Frontal cortex (tissue), 4 donors: ENCODE measurements at places on chromosomes 16 and 17.

- DNase-seq, result no peak
Observed at GRCh38 chr17:35898283-35899070, 18.3 kb upstream of the CCL5 start.

DNA sequence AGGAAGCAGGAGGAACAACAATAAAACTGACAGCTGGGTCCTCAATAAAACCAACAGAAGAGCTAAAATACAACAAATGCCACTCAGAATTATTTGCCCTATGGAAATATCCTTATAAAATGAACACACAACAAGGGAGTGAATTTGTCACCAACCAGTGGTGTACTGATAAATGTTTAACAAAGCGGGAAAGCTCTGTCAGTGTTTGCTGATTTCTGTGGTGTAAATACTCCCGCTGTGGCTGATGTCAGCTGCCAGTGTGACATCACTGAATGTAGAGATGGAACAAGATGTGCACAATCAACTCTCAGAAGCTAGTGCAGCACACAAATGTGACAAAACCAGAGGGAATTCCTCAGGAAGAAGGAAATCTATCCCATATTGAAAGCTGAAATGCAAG lies 51.9 kb downstream of the CDYL2 start:
- no peak for DNase-seq

DNA sequence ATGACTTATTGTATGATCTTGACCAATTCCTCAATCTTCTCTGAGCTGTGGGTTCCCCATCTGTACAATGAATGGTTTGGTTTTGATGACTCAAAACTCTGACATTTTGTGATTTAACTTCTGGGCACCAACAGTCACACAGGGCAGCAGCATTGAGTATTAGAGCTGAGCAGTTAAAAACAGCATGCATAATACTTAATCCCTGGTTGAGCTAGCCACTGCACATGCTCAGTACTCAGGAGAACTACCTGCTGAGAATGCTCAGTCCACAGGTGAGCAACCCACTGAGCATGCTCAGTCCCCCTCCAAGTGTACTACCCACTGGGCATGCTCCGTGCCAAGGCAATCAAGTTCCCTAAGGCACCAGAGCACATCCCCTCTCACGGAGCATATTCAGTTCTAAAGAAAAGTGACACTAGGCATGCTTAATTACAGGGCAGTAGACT lies 68.7 kb downstream of the AIPL1 start:
- DNase-seq, result no peak

DNA sequence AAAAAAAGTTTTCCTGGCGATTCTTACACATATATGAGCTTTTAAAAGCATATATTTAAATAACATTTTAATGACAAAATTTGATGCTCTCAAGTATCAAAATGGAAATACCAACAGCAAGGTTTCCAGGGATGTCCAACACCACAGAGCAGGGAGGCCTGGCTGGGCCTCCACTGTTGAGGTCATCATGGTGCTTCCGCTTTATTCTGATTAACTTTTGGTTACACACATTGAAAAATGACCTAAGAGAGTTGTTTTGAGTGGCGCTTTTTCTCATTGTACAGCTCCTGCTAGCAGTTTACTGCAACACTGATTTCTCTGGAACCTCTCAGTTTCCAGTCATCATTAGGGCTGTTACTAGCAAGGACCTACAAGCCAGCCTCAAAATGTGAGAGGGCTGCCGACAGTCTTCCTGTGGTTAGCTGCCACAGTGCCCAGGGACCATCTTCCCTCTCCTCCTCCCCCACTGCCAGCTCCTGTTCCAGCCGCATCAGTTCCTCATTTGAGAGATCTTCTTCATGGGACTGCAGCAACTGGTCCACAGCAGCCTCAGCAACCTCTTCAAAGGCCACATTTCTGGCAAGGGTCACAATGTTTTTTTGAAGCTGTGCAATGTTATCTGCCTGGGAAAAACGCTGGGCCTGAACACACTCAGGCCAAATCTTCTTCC lies 21.3 kb downstream of the DEF8 start:
- no peak for DNase-seq

DNA sequence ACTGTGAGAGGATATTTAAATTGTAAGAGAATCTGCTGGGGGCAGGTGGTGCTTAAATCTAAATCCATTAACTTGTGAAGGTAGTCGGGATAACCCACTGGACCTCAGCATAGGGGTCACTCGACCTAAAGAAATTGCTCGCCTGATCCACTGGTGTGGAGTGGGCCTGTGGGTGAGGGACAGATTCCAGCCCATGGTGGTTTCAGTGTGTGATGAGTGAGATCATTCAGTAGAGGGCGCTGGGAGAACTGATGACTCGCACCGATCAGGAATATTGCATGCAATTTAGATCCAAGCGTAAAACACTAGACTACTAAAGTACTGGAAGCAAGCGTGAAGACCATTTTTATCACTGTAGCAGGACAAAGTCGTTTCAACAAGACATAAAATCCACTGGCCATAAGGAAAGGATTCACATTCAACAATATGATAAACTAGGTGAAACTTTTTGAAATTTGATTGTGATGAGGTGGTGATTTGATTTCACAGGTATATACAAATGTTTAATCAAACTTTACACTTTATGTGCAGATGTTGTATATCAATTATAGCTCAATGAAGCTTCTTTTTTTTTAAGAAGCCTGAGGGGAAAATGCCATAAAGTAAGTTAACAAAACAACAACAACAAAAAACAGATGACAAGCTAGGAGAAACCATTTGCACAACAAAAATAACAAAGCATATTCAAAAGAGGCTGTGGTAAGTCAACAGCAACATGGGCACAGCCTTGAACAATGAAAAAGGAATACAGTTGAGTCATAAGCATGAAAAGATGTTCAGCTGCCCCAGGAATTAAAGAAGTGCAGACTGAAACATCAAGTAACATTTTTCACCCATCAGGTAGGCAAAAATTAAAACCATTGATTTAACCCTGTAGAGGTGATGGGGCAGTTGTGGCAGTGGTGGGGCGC lies 7.5 kb upstream of the TMEM170A start:
- DNase-seq, result peak; percentile 74

DNA sequence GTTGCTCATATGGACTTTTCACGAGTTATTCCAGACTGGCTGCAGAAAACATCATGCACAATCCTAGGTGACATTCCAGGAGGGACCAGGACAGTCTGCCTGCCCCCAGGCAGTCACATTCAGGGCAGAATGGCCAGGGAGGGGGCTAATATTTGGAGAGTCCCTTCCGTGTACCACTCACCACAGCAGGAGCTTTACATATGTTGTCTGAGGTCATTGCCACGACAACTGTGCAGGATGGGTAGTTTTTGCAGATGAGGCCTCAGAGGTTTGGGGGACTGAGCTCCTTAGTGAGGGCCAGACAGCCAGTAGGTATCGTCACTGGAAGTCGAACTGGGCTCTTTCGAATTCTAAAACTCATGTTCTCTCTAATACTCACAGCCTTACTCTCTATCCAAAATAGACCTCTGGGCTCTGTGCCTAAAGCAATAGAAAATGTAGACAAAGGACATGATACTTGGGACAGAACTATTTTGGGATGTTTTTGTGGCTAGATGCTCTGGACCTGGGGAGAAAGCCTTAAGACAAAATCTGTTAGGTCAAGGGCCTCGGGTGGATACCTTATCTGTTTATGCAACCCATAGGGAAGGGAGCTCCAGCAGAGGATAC lies 338.5 kb downstream of the MAF start:
- DNase-seq, result no peak

DNA sequence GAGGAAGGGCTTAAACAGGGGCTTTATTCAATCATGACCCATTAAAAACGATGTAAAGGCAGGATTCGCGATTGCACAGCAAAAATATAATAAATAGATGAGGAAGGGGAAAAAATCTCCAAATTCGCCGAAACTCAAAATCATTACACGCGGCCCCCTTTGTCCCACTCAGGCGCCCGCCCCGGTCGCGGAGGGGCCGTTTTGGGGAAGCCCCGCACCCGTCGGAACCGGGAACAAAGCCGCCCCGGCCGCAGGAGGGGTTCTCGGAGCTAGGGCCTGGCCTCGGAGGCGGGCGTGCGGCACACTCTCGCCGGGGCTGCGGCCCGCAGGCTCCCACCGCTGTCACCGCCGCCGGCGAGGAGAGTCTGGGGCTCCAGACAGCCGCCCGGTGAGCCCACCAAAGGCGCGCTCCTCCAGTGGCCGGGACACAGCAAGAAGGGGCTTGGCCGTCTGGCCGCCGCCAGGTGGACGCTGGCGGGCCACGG lies 521 bp downstream of the C16orf87 start:
- DNase-seq, result no peak

- no peak for DNase-seq
Observed at GRCh38 chr17:2602597-2603017, 9.2 kb downstream of the PAFAH1B1 start.

DNA sequence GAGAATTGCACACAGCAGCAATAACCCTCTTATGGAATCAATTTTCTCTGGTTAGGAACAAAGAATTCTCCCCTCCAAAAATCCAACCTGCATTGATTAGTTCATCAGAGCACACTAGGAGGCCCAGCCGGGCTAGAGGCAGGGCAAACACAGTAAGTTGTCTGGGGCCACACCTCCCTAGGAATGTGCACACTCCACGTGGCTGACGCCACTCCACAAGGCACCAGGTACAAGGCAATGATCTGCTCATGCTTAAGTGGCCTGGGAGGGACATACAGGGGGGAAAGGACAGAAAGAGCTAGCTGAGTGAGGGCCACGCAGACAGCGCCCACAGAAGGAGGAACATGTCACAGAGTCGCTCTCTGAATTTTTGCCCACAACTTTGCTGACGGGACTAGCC lies 107.6 kb downstream of the SLC39A11 start:
- no peak for DNase-seq

DNA sequence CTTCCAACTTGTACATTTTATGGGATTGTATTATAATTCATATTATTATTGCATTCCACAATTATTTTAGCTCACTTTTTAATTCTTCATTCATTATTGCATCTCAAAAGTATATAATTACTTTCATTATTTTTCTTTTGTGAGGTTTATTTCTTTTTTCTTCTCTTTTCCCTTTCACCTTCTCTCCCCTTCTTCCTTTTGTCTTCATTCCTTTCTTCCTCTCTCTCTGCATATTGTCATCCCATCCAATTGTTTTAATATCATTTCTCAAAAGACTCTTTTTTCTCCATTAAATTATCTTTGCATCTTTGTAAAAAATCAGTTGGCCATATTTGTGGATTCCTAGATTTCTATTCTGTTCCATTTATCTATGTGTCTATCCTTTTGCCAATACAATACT lies 17.3 kb downstream of the DYNLL2 start:
- DNase-seq, result no peak

GRCh38 chr16:24491731-24492130 lies 47.6 kb upstream of the RBBP6 start:
- no peak for DNase-seq

DNA sequence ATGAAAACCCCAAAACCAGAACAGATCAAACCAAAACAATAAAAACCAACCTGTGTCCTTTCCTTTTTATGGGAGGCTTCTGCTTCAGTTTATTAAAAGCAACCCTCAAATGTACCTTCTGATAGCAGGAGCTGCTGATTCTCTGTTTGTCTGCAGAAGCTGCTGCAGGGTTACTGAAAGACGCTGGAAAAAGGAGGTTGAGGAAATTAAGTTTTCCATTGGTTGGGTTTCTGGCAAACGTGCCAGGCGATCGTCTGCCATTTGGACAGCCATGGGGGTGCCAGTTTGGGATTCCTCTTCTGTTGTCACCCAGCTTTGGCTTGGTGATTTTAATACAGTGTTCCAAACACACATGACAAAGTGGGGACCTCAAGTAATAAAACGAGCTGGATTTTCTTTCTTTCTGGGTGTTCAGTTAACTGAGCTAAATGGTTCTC lies 185.4 kb upstream of the ZFHX3 start:
- no peak for DNase-seq
